Kidney (tissue), 22 donors: ENCODE measurements at places on chromosomes 1 and 21. TPM values are rescaled to one million over a fixed set of nuclear protein-coding genes. Genes with fewer than 3 reads are reported as not detected.

CD1B gene
- 0.60 TPM for total RNA-seq

DNA sequence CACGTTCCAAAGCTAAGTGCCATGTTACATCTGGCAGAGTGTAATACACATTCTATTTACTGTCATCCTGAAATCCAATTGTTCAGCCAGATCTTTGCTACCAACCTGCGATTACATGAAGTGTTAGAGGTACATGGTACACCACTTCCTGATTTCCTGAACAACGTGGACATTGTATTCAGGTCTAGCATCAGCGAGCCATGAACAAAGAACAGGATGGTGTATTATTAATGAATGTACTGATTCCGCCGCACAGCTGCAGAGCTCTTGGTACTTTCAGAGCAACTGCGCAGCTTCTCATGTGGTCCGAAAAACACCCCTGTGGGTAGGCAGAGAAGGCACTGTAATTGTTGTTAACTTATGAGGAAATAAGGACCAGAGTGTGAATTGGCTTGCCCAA is 511.4 kb downstream of the AJAP1 start:
- no peaks in the 10 kb centered on the region for H3K4me1 ChIP-seq
- no peaks in the 10 kb centered on the region for H3K27me3 ChIP-seq

CA6 gene
- not detected for total RNA-seq

DNA sequence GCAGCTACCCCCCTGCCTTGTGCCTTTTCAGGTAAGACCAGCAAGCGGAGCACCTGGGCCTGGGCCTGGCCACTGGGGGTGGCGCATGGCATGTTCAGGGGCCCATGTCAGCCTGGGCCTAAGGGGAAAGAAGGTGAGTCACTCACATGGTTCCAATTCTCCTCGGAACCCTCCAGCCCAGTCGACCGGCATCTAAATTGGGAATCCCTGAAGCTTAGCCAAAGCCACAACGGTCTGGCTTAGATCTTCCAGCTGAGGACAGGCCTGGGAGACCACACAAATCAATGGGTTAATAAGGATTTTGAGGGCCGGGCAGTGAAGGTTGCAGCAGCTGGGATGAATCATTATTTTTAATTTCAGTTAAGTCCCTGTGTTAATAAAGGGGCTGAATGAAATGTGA is 145.1 kb upstream of the SMYD2 start:
- no peak overlapping the region for H3K4me3 ChIP-seq
- H3K27ac ChIP-seq: no peak overlapping the region
- H3K4me1 ChIP-seq: no peaks in the 10 kb centered on the region
- no peak for DNase-seq
- H3K27me3 ChIP-seq: no peaks in the 10 kb centered on the region
